ENCODE measurements at places on chromosomes 1 and 21.
A peak's percentile ranks its signal among the peaks of the same experiment; 100 is the strongest.

DNA sequence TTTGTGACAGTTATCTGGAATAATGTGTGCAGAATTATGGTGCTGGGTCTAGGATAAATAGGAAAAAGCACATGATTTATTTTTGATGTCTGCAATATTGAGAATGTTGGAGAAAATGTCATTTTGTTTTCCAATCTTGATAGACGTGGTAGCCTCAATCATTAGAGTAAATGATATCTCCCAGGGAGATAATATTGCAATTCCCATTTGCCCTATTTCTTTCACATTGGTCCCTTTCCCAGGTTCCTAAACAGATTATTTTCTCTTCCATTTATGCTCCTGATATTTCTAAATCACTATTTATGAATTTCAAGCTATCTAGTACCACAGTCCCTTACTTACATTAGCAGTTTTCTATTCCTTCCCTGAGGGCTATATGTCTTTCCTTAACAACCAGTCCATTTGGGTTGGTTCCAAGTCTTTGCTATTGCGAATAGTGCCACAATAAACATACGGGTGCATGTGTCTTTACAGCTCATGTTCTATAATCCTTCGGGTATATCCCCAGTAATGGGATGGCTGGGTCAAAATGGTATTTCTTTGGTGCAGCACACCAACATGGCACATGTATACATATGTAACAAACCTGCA lies 447.3 kb downstream of the PLA2G4A start:
- no peak for DNase-seq

GRCh38 chr1:36737038-36737555 lies 254.4 kb upstream of the CSF3R start:
- DNase-seq = no peak

DNA sequence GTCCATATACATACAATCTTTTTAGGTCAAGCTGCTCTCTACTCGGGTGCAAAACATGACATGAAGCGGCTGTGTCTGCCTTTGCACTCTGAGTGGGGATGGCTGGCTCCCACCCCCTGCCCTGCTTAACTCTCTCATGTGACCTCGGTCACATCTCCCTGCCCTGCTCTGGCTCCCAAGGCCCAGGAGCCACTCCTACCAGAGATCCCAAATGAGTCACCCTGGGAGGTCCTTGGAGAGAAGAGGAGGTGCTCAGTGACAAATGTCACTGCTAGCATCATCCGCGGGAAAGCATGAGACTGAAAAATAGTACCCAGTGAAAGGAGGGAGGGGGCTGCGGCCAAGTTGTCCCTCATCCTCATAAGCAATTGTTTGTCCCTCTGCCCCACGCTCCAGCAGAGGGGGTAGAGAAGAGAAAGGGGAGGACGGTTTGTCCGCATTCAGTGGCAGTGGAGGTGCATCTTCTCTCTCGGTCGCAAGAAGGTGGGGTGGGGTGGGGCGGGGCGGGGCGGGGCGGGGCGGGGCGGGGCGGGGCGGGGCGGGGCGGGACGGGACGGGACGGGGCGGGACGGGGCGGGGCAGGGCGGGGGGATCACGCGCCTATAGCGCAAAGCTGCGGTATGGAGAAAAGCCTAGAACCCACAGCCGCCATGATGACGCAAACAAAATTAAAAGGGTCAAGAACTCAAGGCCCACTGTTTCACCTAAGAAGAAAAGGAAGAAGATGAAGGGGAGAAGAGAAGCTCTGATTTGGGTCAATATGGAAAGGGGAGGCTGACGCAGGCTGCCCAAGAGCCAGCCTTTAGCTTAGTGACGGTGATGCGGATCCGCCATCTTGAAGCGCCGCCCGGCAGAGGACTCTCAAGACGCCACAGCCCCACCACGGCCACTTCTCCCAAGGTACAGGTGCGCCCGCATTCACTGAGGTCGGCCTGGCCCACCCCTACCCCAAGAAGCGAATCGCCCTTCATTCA lies 66.2 kb downstream of the CD46 start:
- DNase-seq = no peak

- no peak for DNase-seq
These were observed 39.9 kb upstream of the PPP1R15B start for GRCh38 chr1:204451352-204452124.

DNA sequence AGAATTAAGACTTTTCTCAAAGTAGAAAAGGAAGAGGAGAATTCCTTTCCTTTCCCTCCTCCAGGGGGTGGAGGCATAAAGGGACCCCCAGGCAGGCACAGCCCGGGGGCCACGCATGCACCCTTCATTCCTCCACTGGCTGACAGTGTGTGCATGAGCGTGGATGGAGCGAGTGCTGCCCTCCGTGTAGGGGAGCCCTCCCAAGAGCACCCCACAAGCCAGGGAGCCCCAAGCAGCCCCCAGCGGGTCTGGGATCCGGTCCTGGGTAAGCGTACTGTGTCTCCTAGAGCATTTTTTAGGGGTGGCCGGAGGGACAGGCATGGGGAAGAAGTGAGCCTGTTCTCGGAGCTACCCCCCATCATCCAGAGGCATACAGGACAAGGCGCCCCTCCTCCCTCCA lies 120.5 kb downstream of the SIK1 start:
- no peak for DNase-seq

DNA sequence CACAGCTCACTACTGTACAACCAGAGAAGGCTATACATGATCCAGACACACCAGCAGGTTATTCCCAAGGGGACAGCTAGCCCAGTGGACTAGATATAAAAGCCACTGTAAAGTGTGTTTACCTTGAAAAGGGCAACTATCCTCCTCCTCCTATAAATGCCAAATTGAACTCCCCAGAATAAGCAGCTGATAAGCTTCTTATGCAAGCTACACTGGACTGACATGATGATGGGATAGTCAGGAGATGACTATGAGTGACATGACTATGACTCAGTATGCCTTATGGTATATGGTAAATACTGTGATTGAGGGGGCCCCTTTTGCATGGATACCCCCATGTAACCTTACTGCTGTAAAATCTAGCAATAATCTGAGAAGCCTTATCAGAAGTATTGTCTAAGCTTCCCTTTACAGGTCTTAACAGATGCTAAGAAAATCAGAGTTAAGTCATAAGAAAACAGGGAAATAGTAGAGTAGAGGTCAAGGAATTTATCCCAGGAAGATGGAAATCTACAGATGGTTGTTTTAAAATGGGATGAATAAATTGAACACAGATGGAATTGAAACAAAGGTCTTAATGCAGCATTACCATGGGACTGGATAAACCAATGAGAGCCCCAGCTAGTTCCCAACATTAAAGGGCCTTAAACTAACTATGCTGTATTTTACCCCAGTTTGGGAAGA lies 55.8 kb downstream of the TRIM33 start:
- no peak for DNase-seq

DNA sequence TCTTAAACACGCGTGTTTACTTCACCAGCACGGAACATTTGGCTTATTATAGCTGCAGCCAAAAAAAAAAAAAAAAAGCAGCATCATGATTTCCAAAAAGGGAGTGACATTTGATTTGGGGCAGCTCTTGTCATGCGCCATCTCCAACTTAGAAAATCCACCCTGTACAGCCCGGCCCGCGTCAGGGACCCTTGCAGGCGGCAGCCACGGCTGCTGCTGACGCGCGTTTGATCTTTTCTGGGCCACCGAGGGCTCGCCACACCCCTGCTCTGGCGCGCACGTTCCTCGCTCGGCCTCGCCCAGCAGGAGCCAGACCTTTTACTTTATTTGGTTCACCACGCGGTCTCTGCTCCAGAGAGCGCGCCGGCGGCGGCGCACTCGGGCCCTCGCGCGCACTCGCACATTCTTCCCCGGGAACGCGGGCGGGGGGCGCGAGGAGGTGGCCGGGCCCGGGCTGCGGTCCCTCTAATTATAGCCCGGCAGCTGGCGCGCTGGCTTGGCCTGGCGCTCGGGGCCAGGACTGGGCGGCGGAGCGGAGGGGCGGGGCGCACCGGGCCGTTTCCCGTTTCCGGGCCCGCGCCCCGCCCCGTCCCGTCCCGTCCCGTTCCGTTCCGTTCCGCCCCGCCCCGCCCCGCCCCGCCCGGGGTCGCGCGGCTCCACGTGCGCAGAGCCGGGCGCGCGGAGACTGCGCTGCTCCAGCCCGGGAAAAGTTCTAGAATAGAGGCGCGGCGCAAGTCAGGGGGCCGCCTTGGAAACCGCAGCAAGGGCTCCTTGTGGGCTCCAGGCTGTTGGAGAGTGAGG lies 10.2 kb downstream of the IRF2BP2 start:
- DNase-seq = peak; percentile 74
